ENCODE measurements at places on chromosomes 13 and 19. TPM values are rescaled to one million over a fixed set of nuclear protein-coding genes. Genes with fewer than 3 reads are reported as not detected.

- no peak for DNase-seq
Observed at GRCh38 chr19:50921426-50922316, 10.5 kb upstream of the KLK4 start.

DNA sequence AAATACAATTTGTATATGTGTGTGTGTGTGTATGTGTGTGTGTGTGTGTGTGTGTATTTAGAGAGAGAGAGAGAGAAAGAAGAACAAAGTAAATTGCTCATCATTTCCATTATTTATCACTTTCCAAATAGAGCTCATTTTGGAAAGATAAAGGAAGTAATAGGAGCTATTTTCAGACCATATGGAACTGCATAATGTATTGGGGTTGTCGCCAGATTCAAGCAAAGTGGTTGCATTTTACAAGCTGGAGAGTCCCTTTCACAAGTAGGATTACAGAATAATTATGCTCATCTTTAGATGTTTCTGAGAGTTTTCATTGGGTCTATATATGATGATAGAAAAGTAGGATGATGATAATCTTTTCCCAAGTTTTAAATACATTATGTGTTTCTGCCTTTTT is 842.7 kb upstream of the SLC10A2 start:
- DNase-seq: no peak

DNA sequence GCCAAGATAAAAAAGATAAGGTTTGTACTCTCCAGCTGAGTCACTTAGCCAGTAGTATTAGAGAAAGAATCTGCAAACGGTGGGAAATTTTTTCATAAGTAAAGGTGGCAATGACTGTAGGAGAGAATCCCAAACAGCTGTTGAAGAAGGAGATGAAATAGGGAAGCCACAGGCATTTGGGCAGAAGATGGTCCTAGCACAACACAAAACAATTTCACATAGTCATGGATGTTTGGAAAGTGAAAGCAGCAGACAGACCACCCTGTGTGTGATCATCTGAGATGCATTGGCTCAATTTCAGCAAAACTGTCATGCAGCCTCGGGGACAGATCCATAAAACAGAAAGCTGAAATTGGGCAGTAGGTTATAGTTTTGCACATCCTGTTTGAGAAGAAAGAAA is 2832.4 kb downstream of the PCDH9 start:
- peak; percentile 8 for DNase-seq

The MIA gene
- not detected for total RNA-seq

DNA sequence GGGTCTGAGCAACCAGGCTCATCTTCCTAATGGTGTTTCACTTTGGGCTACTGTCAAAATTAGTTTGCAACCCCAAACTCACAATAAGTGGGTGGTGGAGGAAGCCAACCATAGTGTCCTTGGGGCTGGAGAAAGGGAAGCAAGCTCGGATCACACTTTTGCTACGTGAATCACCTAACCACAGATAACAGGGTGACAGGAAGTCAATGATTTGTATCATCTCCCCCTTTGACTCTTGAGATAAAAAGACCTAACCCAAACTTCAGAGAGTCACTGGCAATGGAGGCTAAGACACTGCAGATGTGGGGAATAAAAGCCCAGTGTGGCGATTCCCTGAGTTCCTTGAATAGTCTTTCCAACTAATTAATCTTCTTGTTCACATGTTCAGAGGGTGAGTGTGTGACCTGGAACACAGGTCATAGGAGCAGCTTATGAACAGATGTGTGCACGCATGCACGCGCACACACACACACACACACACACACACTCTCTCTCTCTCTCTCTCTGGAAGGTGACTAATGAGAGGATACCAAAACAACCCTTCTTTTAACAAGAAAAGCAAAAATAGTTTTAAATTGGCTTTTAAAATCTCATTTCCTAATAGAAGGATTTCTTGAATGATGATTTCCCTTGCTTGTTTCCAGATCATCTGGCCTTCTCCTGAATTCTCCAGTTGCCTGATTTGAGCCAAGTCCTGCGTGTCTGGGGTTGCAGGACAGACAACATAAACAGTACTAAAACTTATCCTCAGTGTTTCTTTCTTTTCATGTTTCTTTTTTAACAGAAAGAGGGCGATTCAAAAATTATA is 21.2 kb upstream of the DOCK9 start:
- DNase-seq: no peak

DNA sequence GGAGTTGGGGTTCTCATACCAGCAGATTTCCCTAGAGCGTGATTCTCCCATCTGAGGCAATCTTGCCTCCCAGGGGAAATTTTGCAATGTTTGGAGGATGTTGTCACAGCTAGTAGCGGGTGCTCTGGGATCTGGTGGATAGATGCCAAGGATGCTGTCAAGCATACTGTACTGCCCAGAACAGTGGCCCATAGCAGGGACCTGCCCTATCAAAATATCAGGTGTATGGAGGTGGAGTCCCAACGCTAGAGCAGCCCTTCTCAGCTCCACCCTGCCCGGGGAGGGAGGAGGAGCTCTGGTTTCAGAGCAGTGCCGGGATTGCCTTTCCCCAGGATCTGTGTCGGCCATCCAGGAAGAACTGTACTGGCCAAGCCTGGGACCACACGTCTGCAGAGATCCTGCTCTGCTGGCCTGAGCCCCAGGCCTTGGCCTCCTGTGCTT is 10.9 kb upstream of the QTRT1 start:
- DNase-seq: no peak

DNA sequence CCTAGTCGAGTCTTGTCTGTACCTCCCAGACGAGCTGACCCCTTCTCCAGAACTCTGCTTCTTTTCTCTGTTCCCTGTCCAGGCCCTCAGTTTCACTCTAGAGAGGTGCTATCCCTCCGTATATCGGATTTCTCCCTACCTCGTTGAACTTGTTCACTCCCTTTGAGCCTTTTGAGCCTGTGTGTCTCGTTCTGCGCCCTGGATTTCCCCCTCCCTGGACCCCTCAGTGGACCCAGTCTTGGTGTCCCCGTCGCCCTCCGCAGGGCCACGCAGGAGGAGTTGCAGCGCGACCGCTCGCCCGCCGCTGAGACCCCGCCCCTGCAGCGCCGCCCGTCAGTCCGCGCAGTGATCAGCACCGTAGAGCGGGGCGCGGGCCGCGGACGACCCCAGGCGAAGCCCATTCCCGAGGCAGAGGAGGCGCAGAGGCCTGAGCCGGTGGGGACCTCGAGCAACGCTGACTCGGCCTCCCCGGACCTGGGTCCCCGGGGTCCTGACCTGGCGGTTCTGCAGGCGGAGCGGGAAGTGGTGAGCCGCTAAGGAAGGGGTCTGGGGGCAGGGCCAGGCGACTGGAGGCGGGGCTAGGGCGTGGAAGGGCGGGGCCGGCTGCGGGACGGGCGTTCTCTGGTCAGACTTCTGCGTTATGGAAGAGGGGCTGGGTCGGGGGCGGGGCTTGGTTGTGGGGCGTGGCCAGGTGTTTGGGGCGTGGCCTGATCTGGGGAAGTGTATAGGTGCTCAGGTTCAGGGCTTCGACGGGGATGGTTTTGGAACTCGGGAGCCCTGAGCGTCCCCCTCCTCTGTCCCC is 5.5 kb downstream of the EPS8L1 start:
- no peak for DNase-seq

GRCh38 chr19:17052439-17052838 is 22.8 kb downstream of the HAUS8 start:
- peak; percentile 43 for DNase-seq

The TSPAN16 gene
- total RNA-seq: not detected

DNA sequence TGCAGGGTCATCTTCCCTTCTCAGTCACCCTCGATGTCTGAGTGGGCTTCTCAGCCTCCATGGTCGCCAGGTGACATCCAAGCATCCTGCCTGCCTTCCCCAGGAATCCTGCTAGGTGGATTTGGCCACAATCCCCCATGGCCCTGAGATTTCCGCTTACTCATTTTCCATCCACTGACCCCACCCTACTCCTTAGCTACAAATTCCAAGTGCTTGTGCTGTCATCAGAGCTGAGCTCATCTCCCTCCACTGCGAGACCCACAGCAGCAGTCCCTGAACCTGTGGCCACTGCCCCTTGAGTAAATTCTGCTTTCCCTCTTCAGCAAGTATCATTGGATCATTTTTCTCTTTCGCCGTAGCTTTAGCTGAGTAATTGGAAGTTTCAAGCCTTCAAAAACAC is 90.5 kb upstream of the ANKRD10 start:
- DNase-seq: no peak

The C13orf42 gene
- not detected for total RNA-seq

The PLIN5 gene
- 0.25 TPM for total RNA-seq

GRCh38 chr13:27572234-27572901 is 48.0 kb downstream of the LNX2 start:
- DNase-seq: no peak

- no peak for DNase-seq
Observed at GRCh38 chr19:49282184-49282583, 42.8 kb downstream of the SLC6A16 start.

DNA sequence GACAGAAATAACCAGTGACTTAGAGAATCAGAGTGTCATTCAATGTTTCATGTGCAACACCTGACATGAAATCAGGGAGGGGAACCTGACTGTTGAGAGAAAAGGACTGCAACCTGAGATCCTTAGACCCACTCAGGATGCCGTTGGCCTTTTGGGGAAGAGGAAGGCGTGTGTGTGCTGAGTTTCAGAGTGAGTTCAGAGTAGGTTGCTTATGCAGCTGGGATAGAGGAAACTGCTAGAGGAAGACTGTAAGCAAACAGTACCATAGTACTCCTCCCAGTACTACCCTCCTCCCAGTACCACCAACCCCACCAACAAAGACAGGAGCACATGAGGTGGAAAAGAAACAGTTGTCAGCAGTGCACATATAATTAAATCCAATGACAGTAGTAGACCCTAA is 63.7 kb downstream of the KL start:
- DNase-seq: no peak

DNA sequence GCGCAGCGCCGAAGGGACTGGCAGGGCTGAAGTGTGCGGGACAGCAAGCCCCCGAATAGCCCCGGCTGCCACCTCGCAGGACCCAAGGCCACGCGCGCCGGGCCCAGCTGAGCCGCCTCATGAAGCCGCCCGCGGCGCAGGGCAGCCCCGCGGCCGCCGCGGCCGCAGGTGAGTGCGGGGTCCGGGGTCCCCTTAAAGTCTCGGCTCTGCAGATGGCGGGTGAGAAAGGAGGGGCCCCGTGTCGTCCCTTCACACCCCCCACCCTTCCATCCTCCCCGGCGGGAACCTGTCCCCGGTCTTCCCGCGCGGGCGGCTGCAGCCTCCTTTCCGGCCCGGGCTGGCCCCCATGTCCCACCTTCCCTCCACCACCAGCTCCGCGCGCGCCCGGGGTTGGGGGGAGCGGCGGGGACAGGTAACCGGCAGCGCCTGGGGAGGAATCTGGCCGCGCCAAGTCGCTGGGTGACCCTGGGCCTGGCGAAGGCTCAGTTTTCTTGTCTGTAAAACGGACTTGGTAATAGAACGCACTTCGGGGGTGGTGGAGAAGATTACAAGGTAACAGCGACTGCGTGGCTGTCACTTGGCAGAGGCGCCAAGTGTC is 338 bp downstream of the RGCC start:
- DNase-seq: no peak

The MAU2 gene
- 16.1 TPM for total RNA-seq

GRCh38 chr19:41960973-41961372 is 1.9 kb upstream of the RABAC1 start:
- no peak for DNase-seq

The MATK gene
- not detected for total RNA-seq

DNA sequence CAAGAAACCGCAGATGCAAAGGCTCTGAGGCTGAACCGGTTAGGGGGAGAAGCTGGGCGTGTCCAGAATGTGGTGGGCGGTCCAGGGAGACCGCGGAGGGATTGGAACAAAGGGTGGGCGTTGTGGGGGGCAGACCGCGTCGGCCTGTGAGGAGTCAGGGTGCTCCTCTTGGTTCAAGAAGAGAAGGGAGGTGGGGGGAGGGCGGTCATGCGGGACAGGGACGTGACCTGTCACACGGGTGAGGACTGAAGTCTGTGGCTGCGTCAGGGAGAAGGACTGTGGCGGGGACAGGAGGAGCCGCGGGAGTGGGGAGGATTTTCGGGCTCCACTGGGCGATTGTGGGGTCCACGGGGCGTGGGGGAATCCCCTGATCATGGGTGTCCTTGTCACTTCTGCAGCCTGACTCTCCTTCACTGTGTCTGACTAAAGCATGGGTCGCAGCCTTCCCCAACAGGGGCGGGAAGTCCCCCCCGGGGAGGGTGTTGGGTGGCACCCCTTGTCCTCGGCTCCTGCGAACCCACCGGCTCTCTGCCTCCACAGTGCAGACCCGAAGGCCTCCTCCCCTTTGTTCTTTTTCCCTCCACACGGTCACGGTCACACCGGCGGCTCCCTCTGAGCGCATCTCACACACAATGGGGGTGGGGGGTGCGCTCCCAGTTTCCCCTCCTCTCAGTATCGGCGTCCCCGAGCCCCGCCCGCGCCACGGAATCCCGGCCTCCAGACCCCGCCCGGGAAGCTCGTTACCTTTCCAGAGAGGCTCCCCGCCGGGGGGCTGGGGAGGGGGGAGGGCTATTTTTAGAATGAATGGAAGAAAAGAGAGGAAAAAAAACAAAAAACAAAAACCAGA is 16.4 kb upstream of the KCNN1 start:
- no peak for DNase-seq

- DNase-seq: peak; percentile 82
Observed at GRCh38 chr19:50639121-50640112, at the start of gene SYT3. SYT3 (minus strand) TSS chr19:50639881; CDS start chr19:50637411, 2,470 bp downstream.
